ENCODE measurements at places on chromosomes 1 and 21. TPM values are rescaled to one million over a fixed set of nuclear protein-coding genes. Genes with fewer than 3 reads are reported as not detected.

DNA sequence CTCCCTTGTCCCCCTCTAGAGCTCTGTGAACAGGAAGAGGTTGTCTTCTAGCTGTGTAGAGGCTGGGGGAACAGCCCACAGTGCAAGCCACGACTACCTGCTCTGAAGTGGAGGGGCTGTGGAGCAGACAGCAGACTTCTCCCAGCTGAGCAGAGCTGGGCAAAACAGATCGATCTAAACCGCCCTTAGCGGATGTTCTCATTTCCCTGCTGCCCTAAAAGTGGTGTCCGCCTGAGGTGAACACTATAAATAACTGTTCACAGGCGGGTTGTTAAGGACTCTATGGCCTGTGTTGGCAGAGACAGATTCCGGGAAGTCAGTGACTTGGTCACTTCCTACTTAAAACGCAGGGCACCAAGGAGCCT, 203.2 kb downstream of the RHOU start:
- DNase-seq, result no peak

- DNase-seq, result no peak
Observed at GRCh38 chr1:177286396-177286795, 115.6 kb downstream of the BRINP2 start.

GRCh38 chr21:42336054-42336453, 14.7 kb downstream of the TFF2 start:
- no peak for DNase-seq

GRCh38 chr1:34923490-34923889, 6.0 kb downstream of the DLGAP3 start:
- DNase-seq, result no peak

GRCh38 chr1:215407575-215407974, 159.5 kb upstream of the KCTD3 start:
- DNase-seq, result no peak

The LAMC2 gene
- 2.2 TPM for total RNA-seq

The PRRX1 gene
- total RNA-seq, result 52.6 TPM

Measured in RPMI7951 (cell line).